ENCODE measurements at places on chromosomes 3 and 15. TPM values are rescaled to one million over a fixed set of nuclear protein-coding genes. Genes with fewer than 3 reads are reported as not detected.

The C3orf20 gene
- total RNA-seq: 3.6 TPM

The COLQ gene
- total RNA-seq: 0.42 TPM

The GOLGA6A gene
- 0.13 TPM for total RNA-seq

The RASGRF1 gene
- 4.5 TPM for total RNA-seq

The CHMP2B gene
- 31.5 TPM for total RNA-seq

The OR5K2 gene
- not detected for total RNA-seq

The MGA gene
- 59.1 TPM for total RNA-seq

The NR1I2 gene
- not detected for total RNA-seq

The SAMD7 gene
- 0.96 TPM for total RNA-seq

The BFSP2 gene
- total RNA-seq: 19.2 TPM

The UBE2Q2 gene
- 12.0 TPM for total RNA-seq

The GCSAM gene
- 247 TPM for total RNA-seq

The DCP1A gene
- total RNA-seq: 28.1 TPM

The WDR76 gene
- 170 TPM for total RNA-seq

The FRMD5 gene
- total RNA-seq: not detected

The CISH gene
- total RNA-seq: not detected

The FBXW12 gene
- 0.37 TPM for total RNA-seq

The CSPG5 gene
- 0.13 TPM for total RNA-seq

The NOX5 gene
- not detected for total RNA-seq

The SCN11A gene
- 0.22 TPM for total RNA-seq

The STAB1 gene
- total RNA-seq: not detected

The GOLIM4 gene
- total RNA-seq: 42.8 TPM

The GOLGA8J gene
- not detected for total RNA-seq

The CEP70 gene
- 32.3 TPM for total RNA-seq

The GRIP2 gene
- total RNA-seq: not detected

The STRA6 gene
- not detected for total RNA-seq

The CAMK2N2 gene
- not detected for total RNA-seq

The SV2B gene
- 0.15 TPM for total RNA-seq

The KPNA4 gene
- total RNA-seq: 46.3 TPM

The MYZAP gene
- not detected for total RNA-seq

The PRTG gene
- 0.15 TPM for total RNA-seq
